Cortex of kidney (tissue), 1 donor: ENCODE measurements at places on chromosomes 11 and 22.

DNA sequence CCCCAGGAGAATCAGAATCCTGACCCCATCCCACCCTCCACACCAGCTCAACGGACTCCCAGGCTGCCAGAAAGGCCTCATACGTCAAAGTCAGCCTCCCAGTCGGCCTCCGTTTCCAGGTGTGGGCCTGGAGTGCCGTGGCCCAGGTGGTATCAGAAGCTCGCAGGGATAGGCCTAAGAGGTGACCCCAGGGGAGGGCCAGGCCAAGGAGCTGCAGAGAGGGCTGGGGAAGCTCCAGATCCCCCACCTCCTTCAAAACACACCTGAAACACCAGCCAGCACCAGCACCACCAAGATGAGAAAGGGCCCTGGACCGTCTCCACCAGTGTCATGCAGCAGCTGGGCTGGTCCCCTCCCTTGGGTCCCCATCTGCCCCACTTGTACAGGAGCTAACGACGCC lies 20.3 kb downstream of the ASCL2 start:
- no peak for DNase-seq

- no peak for DNase-seq
Measured at GRCh38 chr22:46010951-46011626, 34.1 kb upstream of the WNT7B start.

GRCh38 chr11:133078591-133079404 lies 453.5 kb downstream of the OPCML start:
- no peak for DNase-seq

DNA sequence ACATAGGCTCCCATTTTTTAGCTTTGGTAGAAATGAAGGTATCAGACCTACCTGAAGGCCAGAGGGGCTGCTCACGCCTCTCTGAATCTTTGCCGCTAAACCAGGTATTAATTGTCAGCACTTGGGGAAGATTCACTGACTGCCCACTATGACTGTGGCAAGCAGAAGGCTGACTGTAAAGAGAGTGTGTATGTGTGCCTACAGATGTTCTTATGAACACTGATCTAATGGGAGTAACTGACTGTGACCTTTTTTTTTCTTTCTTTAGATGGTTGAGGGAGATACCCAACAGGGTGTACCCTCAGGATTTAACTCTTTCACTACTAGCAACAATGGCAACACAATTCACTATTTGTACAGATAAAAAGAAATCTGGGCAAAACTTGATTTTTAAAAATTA lies at the start of gene RAG2:
Gene RAG2 (minus strand): TSS at position 186 of the 400 bp plus-strand sequence. CDS start 4,068 bp downstream, outside the sequence.
- no peak for DNase-seq
